ENCODE measurements at places on chromosomes 11 and 22.

- DNase-seq, result no peak
Observed at GRCh38 chr22:25002241-25002985, 49.9 kb downstream of the KIAA1671 start.

- peak; percentile 58 for DNase-seq
Observed at GRCh38 chr11:107018902-107019493, 722 bp upstream of the GUCY1A2 start.

DNA sequence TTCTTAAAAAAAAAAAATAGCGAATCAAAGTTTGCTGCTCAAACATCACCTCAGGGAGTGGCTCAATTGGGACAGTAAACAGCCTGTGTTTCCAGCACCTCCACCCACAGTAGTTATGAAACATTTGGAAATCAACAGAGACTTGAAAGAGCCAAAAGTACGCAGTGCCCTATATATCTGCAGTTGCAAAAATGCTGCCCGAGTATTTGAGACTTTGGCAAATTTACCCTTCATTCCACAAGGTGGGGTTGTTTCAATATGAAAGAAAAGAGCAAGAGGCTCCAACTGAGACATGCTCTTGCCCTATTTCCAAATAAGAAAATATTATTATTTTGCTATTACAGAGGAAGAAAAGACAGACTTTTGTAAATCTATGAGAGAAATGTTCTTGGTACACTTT lies 851.1 kb upstream of the RAG2 start:
- no peak for DNase-seq

GRCh38 chr11:64232967-64233315 lies 1.4 kb upstream of the VEGFB start:
- DNase-seq, result no peak

DNA sequence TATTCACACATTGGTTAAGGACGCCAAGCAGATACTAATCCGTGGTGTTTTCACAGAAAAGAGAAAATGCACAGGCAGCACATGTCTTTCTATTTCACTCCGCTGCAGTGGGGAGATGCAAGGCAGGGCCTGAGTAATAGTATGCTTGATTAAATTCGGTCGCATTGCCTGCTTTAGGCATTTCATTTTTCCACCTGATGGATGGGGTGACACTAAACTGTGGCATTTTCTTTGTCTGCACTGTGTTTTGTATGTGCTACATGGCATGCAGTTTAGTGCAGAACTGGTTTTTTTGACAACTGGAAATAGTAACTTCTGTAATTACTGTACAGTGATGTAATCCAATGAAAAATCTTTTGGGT lies 94.9 kb downstream of the SLC17A6 start:
- DNase-seq, result no peak

- peak; percentile 56 for DNase-seq
Observed at GRCh38 chr22:44659140-44659539, 42.9 kb upstream of the PRR5 start.

DNA sequence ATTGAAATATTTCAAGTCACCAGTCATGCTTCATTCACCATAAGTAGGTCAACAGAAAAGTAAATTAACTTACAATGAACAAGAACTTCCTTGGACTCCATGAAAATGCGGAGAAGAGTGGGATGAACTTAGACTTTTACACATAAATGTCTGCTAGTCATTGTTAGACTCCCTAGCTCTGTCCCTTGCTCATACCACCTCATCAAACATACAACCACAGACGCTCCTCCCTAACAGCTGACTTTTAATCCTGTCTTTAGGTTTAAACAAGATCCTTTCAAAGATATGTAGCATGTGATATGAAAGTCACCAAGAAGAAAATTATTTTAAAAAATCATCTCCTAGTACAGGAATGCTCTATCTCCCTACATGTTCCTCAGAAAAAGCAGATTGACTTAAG lies 248.1 kb downstream of the DLG2 start:
- DNase-seq, result no peak
